ENCODE measurements at places on chromosomes 13 and 19. TPM values are rescaled to one million over a fixed set of nuclear protein-coding genes. Genes with fewer than 3 reads are reported as not detected.

- DNase-seq: no peak
- peaks cover 4% of the 10 kb centered on the region for H3K36me3 ChIP-seq
- no peaks in the 10 kb centered on the region for H3K4me1 ChIP-seq
- no peaks in the 10 kb centered on the region for H3K27me3 ChIP-seq
These were observed 110.0 kb upstream of the FBXL3 start for GRCh38 chr13:77136902-77137420.

FUT3 gene
- 5.2 TPM for total RNA-seq

CYSLTR2 gene
- not detected for total RNA-seq

GRCh38 chr13:97252735-97253134, 30.6 kb downstream of the MBNL2 start:
- no peak for DNase-seq
- no peaks in the 10 kb centered on the region for H3K36me3 ChIP-seq
- no peaks in the 10 kb centered on the region for H3K27me3 ChIP-seq
- no peak overlapping the region for H3K4me3 ChIP-seq
- peaks cover 60% of the 10 kb centered on the region for H3K4me1 ChIP-seq

- H3K27me3 ChIP-seq: no peaks in the 10 kb centered on the region
- H3K36me3 ChIP-seq: no peaks in the 10 kb centered on the region
- peak overlapping the region; percentile 57 for H3K27ac ChIP-seq
- DNase-seq: no peak
These were observed 11.1 kb upstream of the SPATA13 start for GRCh38 chr13:24149246-24150032.

JOSD2 gene
- 14.1 TPM for total RNA-seq

CLDND2 gene
- 1.5 TPM for total RNA-seq
